ENCODE measurements at places on chromosomes 7 and 10. TPM values are rescaled to one million over a fixed set of nuclear protein-coding genes. Genes with fewer than 3 reads are reported as not detected.
A peak's percentile ranks its signal among the peaks of the same experiment; 100 is the strongest.

- peak; percentile 63 for DNase-seq
Observed at GRCh38 chr10:72086466-72087391, 1.6 kb downstream of the SPOCK2 start.

DNA sequence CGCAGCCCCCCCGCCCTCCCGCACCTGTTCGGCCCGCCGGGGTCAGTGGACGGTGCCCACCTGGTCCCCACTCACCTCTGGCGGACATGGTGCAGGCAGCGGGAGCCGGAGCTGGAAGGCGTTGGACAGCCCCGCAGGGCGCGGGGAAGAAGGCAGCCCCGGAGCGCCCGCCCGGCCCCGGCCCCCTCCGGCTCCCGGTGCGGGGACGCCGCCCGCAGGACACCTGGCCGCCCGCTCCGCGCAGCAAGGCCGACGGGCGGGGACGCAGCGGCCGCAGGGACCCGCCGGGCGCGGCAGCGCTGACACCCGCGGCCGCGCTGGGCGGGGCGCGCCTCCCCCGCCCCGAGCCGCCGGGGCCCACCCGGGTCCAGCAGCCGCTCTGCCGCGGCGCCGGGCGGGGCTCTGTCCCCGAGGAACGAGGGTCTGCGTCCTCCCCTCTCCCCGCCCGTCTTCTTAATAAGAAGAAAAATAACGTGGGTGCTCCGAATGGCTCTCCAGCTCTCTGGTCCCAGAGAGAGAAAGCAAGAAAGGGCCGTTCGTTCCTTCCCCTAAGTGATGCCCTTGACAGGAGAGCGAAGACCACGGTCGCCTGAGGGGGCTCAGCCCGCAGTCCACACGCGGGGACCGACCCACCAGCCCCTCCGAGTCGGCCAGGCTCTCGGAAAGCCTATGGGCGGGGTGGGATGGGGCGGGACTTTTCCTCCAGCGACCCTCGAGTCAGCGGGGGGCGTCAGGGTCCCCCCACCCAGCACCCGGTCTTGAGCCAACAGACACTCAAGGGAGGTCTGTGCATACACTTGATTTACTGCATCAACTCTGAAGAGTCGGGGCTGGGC lies 53.4 kb upstream of the FHIP2A start:
- DNase-seq, result no peak

GRCh38 chr7:16399916-16400892 lies 21.1 kb downstream of the CRPPA start:
- DNase-seq, result no peak

GRCh38 chr7:43155636-43156035 lies 43.2 kb downstream of the HECW1 start:
- DNase-seq, result no peak

GRCh38 chr10:90887555-90887954 lies 15.8 kb downstream of the RPP30 start:
- no peak for DNase-seq

DNA sequence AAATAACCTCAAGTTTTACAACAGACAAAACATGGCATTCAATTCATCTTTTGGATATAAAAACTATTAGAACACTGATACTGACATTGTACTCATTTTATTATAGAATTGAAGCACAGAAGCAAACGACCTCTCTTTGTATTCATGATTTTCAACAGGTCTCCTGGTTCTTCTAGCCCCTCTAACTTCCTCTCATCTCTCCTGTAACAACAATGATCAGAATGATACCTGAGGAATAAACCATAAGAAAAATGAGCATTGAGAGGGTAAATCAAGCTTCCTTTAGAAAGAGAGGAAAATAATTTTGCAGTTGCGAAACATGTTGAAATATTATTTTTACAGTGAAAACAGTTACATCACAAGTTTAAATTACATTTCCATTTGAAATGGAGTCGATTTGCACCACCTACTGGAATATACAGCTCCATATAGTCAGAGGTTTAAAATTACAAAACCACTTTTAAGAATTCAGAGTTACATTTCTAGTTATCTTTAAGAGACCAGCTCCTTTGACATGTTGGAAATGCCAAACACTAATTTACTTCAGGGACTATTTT lies 17.5 kb upstream of the TEX36 start:
- no peak for DNase-seq

AKR1C8 gene
- total RNA-seq, result not detected

ABLIM1 gene
- total RNA-seq, result 246 TPM

UTF1 gene
- not detected for total RNA-seq

DNA sequence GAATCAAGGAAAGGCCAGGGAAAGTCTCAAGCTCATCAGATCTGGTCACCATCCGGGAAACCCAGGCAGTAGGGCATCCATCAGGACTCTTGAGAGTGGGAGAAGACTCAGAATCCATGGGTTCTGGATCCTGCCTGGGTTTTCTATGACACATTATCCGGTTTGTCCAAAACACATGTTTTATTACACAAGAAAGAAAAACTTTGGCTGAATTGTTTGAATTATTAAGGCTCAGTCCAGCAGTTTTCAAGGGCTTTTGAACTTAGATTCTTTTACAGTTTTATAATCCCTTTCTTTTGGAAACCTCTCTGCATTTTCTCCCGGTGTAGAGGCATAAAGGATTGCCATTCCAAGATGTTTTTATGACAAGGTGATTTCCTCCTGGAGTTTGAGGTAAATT lies 528.5 kb upstream of the MGMT start:
- DNase-seq, result no peak

DNA sequence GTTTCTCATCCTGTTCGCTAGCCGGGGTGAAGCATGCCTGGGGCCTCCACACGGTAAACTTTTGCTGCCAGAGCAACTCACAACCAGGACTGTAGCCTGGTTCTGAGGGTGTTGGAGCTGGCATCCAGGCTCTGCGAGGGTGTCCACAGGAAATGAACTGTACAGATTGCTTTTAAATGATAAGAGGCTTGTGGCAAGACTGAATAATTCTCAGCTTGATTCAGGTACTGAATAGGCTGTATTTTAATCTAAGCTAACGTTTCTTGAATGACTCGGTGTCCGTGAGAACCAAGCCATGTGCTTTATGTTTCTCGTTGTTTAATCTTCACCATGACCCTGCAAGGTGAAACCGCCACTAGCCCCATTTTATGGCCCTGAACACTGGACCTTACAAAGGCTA lies 49.3 kb downstream of the EEPD1 start:
- no peak for DNase-seq

DNA sequence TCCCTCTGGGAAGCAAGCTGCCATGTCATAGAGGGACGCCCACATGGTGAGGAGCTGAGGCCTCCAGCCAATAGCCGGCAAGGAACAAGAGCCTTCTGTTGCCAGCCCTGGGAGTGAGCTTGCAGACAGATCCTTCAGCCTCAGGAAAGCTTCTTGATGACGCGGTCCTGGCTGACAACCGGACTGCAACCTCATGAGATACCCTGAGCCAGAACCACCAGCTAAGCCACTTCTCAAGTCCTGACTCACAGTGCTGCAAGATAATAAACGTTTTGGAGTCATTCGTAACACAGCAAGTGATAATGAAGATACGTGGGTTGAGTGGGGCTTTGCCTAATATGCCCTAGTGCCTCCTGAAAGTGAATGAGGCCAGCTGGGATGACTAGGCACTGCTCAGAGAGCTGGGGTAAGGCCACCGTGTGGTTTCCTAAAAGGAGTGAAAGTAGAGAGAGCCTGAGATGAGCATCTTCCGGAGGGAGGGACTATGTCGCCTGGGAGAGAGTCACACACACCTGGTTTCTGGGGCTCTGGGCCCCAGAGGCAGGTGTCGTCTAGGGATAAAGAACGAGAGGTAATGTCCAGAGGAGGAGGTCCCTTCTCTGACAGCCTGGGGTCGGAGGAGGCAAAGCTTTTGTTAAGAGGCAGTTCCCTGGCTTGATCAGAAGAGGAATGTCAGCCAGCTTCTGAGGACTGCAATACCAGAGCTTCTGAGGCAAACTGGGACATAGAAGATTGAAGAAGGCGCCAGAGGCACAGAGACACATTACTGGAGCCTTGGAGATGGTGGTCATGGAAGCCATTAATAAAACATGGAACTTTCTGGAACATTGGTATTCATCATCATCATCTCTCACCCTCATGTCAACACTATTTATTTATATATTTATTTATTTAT lies 53.6 kb downstream of the PYROXD2 start:
- DNase-seq, result no peak

DNA sequence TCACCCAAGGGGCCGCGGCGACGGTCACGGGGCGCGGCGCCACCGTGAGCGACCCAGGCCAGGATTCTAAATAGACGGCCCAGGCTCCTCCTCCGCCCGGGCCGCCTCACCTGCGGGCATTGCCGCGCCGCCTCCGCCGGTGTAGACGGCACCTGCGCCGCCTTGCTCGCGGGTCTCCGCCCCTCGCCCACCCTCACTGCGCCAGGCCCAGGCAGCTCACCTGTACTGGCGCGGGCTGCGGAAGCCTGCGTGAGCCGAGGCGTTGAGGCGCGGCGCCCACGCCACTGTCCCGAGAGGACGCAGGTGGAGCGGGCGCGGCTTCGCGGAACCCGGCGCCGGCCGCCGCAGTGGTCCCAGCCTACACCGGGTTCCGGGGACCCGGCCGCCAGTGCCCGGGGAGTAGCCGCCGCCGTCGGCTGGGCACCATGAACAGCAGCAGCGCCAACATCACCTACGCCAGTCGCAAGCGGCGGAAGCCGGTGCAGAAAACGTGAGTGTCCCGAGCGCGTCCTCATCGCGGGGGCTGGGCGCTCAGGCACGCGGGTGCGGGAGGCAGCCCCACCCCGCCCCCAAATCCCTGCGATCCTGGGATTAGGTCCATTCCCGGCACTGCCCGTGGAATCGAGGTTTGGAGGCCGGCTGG lies 509 bp downstream of the AHR start:
- no peak for DNase-seq

GRCh38 chr10:116919706-116920105 lies 70.4 kb downstream of the ENO4 start:
- DNase-seq, result no peak

DNA sequence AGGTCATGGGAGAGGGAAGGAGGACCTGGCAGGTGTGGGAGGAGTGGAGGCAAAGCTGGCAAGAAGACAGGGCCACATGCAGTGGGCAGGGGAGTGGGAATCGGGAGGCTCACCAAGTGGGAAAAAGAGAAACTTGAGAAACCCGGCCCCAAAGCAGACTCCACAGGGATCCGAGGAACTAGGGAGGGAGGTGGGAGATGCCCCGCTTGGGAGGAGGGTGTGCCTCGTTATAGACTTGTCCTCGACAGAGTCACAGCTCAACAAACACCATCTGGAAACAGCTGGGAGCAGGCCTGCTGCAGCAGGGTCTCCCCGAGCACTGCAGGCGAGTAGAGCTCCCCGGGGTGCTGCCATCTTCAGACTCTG lies 54.8 kb downstream of the MKI67 start:
- DNase-seq, result no peak

EVX1 gene
- not detected for total RNA-seq

DNA sequence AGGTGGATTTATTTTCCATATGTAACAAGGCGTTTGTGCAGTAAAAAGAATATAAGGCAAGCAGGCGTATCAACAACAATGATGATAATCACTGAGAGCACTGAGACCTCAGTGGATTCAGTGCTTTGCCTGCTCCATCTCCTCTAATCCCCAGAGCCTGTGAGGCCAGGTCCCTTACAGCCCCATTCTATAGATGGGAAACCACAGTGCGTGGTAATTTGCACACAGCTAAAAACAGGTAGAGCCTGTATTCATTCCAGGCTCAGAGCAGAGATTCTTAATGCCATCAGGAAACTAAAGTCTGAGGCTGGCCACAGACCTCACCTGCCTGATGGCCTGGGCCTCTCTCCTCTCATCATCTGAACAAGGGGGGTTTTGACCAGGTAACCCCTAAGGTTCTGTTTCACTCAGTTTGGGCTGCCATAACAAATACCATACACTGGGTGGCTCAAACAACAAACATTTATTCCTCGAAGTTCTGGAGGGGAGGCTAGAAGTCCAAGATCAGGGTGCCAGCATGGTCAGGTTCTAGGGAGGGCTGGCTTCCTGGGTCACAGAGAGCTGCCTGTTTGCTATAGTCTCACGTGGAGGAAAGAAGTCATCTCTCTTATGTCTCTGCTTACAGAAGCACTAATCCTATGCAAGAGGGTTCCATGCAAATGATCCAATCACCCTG lies 10.3 kb upstream of the RASSF4 start:
- DNase-seq, result no peak

ZNF107 gene
- total RNA-seq, result 92.2 TPM

DNA sequence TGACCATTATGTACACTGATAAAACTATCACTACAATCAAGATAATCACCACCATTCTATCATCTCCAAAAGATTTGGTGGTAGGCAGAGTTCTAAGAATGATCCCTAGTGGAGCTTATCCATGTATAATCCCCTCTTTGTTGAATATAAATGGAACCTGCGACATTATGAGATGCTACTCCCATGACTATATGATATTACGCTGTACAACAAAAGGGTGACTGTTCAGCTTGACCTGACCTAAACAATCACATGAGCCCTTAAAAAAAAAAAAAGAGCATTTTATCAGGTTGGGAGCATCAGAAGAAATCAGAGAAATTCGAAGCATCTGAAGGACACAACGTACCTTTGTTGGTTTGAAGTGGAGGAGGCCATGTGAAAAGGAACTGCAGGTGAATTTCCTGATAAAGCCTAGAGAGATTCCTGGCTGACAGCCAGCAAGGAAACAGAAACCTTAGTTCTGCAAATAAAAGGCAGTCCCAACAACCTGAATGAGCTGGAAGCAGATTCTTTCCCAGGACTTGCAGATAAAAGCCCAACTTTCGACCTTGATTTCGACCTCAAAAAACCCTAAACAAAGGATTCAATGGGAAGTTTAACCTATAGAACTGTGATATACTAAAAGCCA lies 270.7 kb downstream of the ADRA2A start:
- DNase-seq, result no peak

OR2A7 gene
- not detected for total RNA-seq

DNA sequence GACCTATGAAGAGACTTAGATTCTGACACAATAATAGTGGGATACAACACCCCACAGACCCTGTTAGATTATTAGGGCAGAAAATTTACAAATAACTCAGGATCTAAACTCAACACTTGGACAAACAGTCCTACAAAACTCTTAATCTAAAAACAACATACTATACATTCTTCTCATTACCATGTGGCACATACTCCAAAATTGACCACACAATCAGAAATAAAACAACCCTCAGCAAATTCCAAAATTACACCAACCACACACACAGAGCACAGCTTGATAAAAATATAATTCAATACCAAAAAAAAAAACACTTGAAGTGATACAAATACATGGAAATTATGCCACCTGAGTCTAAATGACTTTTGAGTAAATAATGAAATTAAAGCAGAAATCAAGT lies 7.8 kb downstream of the ZNF680 start:
- no peak for DNase-seq

GRCh38 chr7:93337052-93337451 lies 104.9 kb downstream of the VPS50 start:
- no peak for DNase-seq

DNA sequence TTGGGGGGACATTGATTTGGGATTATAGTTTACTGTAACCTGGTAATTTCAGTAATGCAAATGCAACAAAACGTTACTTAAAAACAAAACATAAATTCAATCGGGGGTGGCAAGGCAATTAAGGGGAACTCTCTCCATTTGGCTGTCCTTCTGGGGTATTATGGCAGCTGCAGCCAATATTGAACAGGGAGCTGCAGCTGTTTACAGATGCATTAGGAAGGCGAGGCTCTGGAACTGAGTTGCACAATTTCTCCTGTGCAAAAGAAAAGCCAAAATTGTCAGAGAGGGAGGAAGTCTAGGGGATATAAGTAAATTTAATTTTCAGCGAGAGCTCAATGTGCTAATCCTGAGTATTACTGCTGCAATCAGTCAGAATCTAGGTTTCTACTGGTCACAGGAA lies 36.1 kb downstream of the NEUROD6 start:
- no peak for DNase-seq

- no peak for DNase-seq
Observed at GRCh38 chr7:138784692-138785091, 13.1 kb upstream of the TMEM213 start.

- peak; percentile 57 for DNase-seq
Observed at GRCh38 chr10:23095966-23096801, 805 bp downstream of the MSRB2 start.
